Cardiac atrium fibroblast (primary cell): ENCODE measurements at places on chromosomes 12 and 14. TPM values are rescaled to one million over a fixed set of nuclear protein-coding genes. Genes with fewer than 3 reads are reported as not detected.

The RNASE3 gene
- not detected in 2 replicates for total RNA-seq

The CACNA1C gene
- under 0.01 and 0.16 TPM in 2 replicates for total RNA-seq

The KLHL33 gene
- total RNA-seq = 0.49 TPM in 1 of 2 replicates, not detected in the other

The KIF26A gene
- total RNA-seq = 0.32 and 0.36 TPM in 2 replicates

The CEP170B gene
- total RNA-seq = 17.5 and 17.8 TPM in 2 replicates

The CCDC196 gene
- total RNA-seq = not detected in 2 replicates

The SERPINA9 gene
- total RNA-seq = not detected in 2 replicates

The FAM181A gene
- not detected in 2 replicates for total RNA-seq

The TUBA1B gene
- total RNA-seq = 1,105 and 1,347 TPM in 2 replicates

The SOAT2 gene
- not detected in 2 replicates for total RNA-seq

The TMEM132C gene
- total RNA-seq = 6.0 and 8.7 TPM in 2 replicates

The ALDH1L2 gene
- 78.3 and 89.9 TPM in 2 replicates for total RNA-seq

The LPAR5 gene
- not detected in 2 replicates for total RNA-seq

The PPP4R4 gene
- total RNA-seq = not detected in 2 replicates

The ALDH6A1 gene
- 17.2 and 20.0 TPM in 2 replicates for total RNA-seq

The CCDC177 gene
- 0.16 and 0.54 TPM in 2 replicates for total RNA-seq
